Activated naive CD8-positive, alpha-beta T cell treated with anti-CD3 and anti-CD28 coated beads for 36 hours (primary cell): ENCODE measurements at places on chromosomes 16 and 17.
A peak's percentile ranks its signal among the peaks of the same experiment; 100 is the strongest.

DNA sequence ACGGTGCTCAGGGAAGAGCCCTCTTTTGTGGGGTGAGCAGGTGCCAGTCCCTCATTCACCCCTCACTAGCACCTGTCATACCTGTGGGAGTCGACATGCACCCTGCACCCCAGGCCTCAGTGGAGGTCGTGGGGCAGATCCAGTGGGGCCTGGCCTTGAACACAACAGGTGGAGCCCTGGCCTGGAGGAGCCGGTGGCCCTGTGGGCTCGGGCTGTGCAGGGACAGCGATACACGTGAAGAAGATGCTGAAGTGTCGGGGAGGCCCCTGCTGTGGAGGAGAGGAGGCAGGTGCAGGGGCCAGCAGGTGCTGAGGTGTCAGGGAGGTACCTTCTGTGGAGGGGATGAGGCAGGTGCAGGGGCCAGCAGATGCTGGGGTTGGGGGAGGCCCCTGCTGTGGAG is 31.8 kb downstream of the ZNF750 start:
- no peak for DNase-seq

- DNase-seq = no peak
Measured at GRCh38 chr17:16986391-16986790, 14.5 kb upstream of the TNFRSF13B start.

DNA sequence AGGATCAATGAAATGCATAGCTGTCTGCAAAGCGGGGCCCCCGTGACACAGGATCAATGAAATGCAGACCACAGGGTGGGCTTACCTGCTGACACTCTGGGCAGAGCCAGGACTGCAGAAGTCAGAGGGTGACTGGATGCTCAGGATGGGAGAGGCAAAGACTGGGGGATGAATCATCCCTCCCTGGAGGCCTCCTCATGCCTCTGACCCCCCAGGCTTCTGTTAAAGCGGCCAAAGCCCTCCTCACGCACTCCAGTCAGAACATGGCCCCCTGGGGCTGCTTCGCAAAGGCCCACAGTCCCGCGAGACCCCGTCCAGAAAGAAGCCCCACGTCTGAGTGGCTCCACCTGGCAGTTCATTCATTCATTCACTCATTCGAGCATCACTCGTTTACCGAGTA is 38.4 kb upstream of the FOXF1 start:
- DNase-seq = no peak

- DNase-seq = no peak
Measured at GRCh38 chr17:31580706-31581490, 189.4 kb downstream of the RAB11FIP4 start.

- DNase-seq = no peak
Measured at GRCh38 chr17:63436523-63437110, 9.5 kb downstream of the CYB561 start.

DNA sequence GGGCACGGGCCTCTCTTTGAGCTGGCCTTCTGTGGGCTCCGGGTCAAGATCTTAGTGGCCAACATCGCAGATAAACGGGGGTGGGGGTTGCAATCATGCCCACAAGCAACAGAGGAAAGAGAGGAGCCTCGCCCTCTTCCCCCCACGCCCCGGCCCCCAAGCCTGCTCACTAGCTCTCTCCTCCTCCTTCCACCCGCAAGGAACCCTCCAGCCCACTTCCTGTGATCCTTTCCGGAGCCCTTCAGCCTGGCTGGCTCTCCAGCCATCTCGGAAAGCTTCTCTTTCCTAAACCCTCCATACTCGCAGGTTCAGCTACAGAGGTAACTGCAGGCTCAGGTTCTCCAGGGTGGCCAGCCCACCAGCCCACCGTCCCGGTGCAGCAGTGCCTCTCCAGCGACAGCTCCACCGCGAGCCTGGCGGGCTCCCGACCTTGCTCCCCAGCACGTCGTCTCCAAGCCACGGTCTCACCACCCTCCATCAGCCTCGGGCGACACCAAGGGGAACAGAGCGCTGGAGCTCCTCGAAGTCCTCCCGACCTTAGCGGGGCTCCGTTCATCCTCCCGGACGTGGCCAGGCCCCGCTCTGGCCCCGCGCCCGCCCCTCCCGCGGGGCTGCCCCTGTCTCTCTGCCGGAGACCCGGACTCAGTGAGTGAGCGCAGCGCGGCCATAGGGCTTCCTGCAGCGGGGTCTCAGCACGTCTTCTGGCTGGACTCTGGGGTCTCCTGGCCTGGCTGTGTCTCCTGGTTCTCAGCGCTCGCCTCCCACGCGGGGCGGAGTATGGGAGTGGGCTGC is 12.9 kb upstream of the ODF4 start:
- peak; percentile 42 for DNase-seq

- no peak for DNase-seq
Measured at GRCh38 chr17:49510720-49511110, 15.6 kb downstream of the NGFR start.
